ENCODE measurements at places on chromosomes 12 and 14. TPM values are rescaled to one million over a fixed set of nuclear protein-coding genes. Genes with fewer than 3 reads are reported as not detected.

DNA sequence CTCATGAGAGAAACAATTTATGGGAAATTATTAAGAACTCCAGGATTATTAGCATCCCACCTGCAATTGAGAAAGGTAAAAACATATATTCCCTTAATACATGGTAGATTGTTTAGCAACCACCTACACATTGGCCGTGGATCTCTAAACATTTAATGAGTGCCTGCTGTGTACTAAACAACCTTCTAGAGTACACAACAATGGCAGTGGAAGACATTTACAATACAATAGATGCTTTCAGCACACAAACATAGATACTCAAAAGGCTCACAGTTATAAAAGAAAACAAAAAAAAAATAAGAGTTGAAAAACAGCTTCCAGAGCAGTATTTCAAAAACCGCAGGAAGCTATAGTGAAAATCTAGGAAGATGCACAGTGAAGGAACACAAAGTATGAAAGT, 382.9 kb downstream of the SYT1 start:
- DNase-seq = no peak

SLC2A13 gene
- total RNA-seq = 13.0 TPM

GRCh38 chr12:54277823-54278276, 2.1 kb downstream of the CBX5 start:
- DNase-seq = no peak

PALS1 gene
- 11.5 TPM for total RNA-seq

DNA sequence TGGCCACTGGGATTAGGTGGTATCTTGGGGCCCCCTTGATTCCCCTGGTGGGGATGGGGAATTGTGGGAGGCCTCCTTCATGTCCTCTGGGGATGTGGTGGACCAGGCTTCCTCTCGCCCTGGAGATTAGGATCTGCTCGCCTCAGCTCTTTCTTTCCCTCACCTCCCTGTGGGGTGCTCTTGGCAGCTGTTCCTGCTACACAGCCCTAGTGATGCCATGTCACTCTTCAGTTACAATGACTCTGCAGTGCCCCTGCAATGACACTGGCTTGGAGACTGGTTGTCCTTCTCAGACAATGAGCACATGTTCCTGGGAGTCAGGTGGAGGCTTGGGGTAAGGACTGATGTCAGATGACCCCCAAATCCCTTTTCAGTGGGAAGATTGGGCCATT, 83.9 kb downstream of the ADCK1 start:
- no peak for DNase-seq

GRCh38 chr12:95681210-95681765, 109.3 kb downstream of the NTN4 start:
- DNase-seq = no peak

GPR84 gene
- total RNA-seq = 0.22 TPM

DNA sequence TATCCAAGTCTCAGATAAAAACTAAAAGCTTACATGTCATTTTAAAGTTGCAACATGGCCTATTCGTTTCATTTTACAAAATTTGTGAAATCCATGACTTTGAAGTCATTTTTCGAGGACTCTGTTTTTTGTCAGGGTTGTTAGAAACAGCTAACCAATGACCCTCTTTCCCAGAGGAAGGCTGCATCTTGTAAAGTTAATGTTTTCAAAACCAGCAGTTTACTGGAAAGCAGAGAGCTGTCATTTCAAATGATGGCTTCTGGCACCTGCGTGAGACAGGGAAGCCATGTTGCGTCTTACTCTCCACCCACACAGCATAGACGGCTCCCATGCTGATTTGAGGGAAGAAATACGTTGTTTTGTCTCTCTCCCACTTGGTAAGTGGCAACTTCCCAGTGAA, 50.1 kb upstream of the RTRAF start:
- no peak for DNase-seq

DNA sequence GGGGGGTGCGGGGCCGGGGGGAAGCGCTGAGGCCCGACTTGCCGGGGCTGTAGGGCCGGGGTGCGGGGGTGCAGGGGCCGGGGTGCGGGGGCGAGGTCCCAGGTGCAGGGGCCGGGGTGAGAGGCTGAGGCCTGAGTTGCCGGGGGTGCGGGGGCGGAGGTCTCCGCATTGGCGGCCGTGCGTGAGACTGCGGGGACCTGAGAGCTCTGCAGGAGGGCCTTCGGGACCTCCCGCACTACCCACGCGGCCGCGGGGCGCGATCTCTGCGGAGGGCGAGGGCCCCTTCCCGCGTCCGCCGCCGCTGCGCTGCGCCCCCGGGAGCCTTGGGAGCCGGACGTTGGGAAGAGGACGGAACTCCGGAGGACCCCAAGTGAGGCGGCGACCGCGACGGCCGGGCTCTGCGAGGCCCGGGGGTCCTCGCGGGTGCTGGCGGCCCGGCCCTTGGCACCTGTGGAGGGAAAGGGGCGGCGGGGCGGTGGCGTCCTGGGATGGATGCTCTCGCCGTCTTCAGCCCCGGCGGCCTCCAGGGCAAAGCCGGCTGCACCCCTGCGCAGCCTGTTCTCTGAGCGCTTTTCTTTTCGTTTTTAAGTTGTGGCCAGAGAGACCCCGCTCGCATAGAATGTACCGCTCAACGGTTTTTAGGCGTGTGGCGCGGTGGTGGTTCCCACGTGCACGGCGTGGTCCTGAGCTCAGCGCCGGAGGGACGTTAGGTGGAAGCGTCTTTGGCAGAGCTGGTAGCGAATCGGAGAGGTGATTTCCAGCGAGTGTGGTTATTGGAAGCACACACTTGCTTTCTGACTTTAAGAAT, 1.3 kb downstream of the PIWIL1 start:
- no peak for DNase-seq

GRCh38 chr14:81751198-81751597, 217.5 kb upstream of the SEL1L start:
- no peak for DNase-seq

DNA sequence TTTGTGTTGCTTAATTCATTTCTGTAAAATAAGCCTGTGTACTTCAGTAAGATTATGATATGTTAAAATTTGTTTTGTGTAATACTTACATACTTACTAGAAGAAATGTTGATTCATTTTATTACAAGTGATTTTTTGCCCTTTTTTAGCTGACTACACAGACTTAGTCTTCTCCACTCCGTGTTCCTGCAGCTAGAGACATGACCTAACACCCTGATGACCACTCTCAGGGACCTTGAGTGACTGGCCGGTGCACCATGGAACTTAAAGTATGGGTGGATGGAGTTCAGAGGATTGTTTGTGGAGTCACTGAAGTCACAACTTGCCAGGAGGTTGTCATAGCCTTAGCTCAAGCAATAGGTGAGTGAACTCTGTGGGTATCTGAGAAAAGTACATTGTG, 69.8 kb downstream of the BHLHE41 start:
- no peak for DNase-seq

GRCh38 chr12:10392394-10392930, 2.6 kb upstream of the KLRK1 start:
- no peak for DNase-seq
